ENCODE measurements at places on chromosomes 11 and 22.
A peak's percentile ranks its signal among the peaks of the same experiment; 100 is the strongest.

- DNase-seq: no peak
Observed at GRCh38 chr11:71241721-71242259, 10.6 kb downstream of the SHANK2 start.

GRCh38 chr11:12189543-12190235 is 79.3 kb downstream of the MICAL2 start:
- no peak for DNase-seq

- DNase-seq: no peak
Observed at GRCh38 chr11:126482586-126483108, 127.2 kb downstream of the ST3GAL4 start.

DNA sequence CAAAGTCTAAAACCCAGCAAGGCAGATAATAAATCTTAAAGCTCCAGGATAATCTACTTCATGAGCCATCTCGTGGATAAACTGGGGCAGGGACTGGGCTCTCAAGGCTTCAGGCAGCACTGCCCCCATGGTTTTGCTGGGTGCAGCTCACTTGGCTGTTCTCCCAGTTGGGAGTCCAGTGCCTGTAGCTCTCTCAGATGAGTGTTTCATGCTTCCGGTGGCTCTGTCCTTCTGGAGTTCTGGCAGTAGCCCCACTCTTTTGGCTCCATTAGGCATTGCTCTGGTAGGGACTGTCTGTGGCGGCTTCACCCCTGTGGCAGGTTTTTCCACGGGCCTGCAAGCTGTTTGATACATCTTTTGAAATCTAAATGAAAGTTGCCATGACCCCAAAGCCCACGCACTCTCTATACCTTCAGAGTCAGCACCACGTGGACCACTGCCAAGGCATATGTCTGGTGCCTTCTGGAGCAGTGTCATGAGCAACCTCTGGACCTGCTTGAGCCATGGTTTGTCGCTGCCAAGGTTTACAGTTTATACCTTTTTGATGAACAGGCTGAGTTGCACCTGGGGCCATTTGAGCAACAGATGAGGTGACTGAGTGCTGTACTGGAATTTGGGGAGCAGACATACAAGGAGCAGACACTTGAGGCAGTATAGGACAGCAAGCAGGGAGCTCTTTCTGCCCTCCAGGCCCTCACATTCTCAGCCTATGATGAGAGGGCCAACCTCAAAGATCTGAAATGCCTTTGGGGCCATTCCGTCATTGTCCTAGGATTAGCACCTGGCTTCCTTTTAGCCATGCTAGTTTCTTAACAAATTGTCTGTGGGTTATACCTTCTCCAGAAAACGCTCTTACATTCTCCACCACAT is 48.6 kb downstream of the MTNR1B start:
- DNase-seq: no peak

DNA sequence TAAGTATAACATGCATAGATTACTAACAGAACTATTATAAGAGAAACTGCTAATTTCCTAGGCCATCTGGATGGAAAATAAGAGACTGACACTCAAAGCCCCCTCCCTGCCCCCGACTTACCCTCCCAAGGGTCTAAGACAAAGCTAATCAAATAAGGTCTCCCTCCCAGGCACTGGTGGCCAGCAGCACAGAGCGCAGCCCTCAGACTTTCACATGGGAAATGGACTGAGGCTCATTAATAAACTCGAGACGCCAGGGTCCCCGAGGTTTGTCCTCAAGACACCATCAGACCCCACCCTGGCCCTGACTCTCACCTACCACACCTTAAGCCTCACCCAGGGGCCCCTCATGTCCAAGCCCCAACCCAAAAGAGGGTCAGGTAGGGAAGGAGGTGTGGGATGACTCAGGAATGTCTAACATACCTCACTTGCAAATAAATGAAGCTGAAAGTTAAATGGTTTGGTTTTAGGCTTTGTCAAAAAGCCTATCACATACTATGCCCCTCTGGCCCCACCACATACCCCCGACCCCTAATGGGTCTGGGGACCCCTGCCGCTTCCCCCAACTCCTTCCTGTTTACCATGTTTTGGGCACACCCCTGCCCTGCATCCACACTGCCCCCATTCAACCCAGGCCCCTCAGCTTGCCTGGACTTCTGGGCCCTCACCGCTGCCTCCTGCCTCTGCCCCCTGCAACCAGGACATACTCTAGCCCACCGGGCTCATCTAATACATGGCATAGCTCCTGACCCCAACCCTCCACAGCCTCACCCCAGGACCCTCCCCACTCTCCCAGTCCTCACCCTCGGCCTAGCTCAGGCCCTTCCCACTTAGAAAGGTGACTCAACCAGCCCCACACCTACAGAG is 11.4 kb downstream of the ARAP1 start:
- DNase-seq: no peak

DNA sequence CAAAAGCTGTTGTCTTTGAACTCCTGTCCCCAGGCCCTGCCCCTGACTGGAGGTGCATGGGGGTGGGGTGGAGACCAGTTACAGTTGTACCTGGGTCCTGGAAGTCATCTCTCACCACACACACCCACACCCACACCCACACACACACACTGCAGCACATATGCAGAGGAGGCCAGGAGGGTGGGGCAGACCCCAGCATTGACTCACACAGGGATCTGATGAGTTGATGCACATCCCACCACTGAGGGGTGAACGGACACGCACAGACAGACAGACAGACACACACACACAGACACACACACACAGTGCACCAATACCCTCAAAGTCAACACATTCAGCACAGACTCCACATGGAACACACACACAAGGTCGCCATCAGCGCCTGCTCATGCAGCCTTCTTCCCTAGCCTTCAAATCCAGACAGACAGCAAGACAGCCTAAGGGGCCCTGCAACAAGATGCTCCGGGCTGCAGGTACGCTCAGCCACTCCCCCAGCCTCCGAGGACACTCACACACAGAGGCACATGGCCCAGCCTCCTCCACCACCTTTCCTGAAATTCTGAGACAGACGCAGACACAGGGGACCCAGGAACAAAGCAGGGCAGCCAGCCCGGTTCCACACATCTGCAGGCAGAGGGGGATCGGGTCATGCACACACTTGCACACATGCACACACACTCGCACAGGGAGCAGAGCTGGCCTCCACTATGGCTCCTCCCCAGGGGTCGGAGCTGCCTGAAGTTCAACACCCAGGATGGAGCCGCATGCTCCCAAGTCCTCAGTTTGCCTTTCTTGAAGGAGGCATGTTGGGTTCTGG is 26.5 kb downstream of the SYT7 start:
- DNase-seq: no peak

DNA sequence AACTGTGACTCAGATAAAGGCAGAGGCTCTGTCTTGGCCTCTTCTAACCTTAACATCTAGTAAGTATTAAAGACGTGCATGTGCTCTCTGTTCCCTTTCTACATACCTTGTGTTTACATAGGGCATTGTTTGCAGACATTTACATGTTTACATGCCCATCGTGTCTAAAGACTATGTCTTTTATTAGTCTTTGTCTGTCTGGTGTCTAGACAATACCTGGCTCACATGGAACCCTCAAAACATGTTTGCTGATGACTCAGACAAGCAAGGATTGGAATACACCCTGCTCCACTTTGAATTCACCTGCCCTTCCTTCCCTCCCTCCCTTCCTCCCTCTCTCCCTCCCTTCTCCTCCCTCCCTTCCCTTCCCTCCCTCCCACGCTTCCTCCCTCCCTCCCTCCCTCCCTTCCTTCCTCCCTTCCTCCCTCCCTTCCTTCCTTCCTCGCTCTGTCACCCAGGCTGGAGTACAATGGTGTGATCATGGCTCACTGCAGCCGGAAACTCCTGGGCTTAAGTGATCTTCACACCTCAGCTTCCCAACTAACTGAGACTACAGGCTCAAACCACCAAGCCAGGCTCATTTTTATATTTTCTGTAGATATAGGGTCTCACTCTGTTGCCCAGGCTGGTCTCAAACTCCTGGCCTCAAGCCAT is 23.7 kb upstream of the SORL1-AS1 start:
- no peak for DNase-seq

DNA sequence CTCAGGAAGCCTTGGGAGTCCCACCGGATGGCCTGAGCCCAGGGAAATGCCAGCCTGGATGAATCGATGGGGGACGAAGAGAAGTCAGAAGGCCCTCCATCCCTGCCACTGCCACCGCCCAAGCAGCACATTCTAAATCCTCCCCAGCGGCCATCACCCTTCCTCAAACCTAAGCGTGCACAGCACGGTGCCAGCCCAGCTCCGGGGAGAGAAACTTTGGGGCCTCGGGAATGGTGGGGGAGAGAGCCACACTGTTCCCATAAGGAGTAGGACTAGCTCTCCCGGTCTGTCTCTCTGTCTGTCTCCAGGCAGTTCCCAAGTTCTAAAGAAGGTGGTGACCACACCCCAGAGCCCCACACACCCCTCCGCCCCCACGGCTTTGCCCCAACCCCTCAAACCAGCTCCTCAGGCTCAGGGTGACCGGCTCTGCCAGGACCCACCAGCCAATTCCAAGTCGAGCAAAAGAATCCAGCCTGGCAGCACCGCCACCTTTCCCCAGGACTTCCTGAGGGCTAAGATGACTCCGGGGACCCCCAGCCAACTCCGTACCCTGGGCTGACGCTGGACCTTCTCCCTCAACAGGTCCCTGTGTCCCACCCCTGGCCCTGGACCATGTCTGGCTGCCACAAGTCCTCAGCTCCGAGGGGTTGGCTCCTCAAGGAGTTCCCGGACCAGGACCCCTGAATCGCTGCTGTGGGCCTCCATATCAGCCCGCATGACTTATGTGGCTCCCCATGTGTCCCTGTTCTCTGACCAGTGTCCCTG is 2.7 kb downstream of the AHNAK start:
- DNase-seq: no peak

GRCh38 chr11:11520231-11521015 is 101.4 kb downstream of the GALNT18 start:
- DNase-seq: no peak

- DNase-seq: peak; percentile 56
Observed at GRCh38 chr11:45852018-45852711, 4.9 kb downstream of the CRY2 start.

DNA sequence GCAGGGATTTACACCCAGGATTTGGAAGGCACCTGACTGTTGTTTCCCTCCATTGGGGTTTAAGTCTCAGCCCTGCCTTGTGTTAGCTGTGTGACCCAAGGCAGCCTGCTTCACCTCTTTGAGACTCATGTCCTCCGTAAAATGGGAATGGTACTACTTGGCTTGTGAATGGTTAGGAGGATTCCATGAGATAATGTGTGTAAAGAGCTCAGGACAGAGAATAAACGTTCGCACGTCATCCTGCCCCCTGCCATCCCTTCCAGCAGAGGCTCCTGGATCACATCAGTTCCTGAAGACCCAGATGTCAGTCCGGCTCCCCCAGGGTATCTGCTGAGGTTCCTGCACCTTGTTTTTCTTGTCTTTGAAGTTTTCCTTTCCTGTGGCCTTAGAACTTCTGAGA is 16.8 kb upstream of the ACCSL start:
- no peak for DNase-seq

DNA sequence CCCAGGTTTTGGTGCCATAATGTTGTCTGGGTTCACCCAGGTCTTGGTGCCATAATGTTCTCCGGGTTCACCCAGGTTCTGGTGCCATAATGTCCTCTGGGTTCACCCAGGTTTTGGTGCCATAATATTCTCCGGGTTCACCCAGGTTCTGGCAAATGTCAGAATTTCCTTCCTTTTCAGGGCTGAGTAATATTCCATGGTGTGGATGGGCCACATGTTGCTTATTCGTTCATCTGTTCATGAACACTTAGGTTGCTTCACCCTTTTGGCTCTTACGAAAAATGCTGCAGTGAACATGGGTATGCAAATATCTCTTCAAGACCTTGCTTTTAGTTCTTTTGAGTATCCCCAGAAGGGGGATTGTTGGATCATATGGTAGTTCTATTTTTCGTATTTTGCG is 15.1 kb upstream of the GRAMD4 start:
- no peak for DNase-seq

DNA sequence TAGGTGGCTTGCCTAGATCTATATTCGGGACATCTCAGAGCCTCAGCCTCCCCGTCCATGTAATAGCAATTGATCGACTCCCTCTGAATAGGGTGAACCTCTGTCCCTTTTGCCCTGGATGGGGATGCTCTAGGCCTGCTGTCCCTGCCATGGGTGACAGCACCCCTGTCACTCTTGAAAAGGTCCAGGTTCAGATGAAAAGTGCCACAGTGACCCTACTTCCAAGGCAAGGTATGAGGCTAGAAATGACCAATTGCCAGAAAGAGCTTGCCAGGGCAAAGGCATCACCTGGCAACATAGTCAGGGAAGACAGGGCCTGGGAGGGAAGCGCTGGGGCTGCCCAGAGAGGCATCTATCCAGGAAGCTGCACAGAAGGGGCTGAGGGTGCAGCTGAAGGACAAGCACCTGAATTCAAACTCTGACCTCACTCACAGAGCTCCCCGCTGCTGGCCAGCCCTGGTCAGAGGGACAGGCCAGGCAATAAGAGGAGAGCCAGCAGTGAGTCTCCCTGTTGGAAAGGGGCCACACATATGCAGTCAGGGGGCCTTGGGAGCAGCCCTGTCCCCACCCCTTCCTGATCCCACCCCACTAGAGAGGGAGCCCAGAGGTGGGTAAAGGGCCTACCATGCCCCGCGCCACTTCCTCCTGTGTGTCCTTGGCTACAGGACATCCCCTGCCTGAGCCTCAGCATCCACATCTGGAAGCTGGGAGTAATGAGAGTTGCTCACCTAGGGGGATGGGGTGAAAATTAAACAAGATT is 9.0 kb upstream of the APOBEC3A start:
- DNase-seq: no peak

DNA sequence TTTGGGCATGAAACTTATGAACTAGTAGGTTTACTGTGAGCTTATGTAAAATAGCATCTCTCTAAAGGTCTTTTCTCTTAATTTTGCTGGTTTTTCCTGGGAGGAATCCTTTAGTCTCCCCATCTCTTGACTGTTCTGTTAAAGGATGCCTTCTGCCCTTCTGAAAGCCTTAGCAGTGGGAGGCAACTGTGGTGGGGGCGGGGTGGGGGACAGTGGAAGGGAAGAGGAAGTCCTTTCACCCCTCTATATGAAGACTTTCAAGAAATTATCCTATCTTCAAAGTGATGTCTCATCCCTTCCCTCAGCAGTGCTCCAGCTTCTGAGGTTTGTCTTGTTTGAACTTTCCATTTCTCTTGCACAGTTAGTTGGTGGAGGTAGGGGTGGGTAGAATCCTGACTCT is 73.1 kb downstream of the ELP4 start:
- DNase-seq: no peak

GRCh38 chr11:132520199-132520598 is 1012.1 kb downstream of the OPCML start:
- no peak for DNase-seq

- no peak for DNase-seq
Observed at GRCh38 chr11:8276528-8276927, 12.8 kb upstream of the LMO1 start.

GRCh38 chr11:30983143-30983542 is 386.4 kb downstream of the DCDC1 start:
- DNase-seq: no peak

Measured in Right ventricle myocardium superior (tissue), 1 donor.